ENCODE measurements at places on chromosomes 12 and 14. TPM values are rescaled to one million over a fixed set of nuclear protein-coding genes. Genes with fewer than 3 reads are reported as not detected.

Gene CLECL1
- total RNA-seq: not detected

- no peak for DNase-seq
These were observed 24.1 kb downstream of the AHNAK2 start for GRCh38 chr14:104953896-104954656.

DNA sequence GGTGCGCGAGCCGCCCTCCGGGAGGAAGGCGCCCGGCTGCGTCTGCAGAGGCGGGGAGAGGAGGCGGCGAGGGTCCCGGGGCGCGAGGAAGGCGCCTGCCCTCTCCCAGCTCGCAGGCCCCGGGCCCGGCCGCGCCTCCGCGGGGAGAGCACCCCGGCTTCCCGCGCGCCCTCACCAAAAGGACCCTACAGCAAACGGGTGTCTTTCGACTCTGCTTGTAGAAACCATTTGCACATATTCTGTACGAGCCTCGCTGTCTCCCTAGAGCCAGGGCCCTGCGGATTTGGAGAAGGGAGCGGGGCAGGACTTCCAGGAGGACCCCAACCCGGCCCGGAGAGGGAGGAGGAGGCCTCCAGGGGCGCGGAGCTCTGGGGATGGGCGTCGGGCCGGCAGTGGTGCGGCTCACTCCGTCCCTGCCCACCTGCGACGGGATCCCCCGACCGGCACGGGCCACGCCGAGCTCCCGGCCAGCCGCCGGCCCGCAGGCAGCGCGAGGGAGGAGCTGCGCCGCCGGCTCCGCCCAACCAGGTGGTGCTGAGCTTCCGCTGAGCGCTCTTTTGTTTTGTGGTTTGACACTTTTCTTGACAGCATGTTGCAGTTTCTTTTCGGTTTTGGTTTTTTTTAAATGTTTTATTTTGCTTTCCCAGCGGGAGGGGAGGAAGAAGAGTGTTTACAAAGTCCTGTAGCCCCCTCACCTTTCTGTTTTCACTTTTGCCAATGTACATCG, 103.3 kb upstream of the FKBP4 start:
- DNase-seq: no peak

- no peak for DNase-seq
These were observed 3.3 kb upstream of the ADAM20 start for GRCh38 chr14:70538087-70538486.

- no peak for DNase-seq
These were observed 33.7 kb downstream of the SLC24A4 start for GRCh38 chr14:92356677-92357076.
